Activated naive CD4-positive, alpha-beta T cell treated with Interleukin-2 at 50 U/mL for 16 hours (primary cell): ENCODE measurements at places on chromosomes 6 and 20.

DNA sequence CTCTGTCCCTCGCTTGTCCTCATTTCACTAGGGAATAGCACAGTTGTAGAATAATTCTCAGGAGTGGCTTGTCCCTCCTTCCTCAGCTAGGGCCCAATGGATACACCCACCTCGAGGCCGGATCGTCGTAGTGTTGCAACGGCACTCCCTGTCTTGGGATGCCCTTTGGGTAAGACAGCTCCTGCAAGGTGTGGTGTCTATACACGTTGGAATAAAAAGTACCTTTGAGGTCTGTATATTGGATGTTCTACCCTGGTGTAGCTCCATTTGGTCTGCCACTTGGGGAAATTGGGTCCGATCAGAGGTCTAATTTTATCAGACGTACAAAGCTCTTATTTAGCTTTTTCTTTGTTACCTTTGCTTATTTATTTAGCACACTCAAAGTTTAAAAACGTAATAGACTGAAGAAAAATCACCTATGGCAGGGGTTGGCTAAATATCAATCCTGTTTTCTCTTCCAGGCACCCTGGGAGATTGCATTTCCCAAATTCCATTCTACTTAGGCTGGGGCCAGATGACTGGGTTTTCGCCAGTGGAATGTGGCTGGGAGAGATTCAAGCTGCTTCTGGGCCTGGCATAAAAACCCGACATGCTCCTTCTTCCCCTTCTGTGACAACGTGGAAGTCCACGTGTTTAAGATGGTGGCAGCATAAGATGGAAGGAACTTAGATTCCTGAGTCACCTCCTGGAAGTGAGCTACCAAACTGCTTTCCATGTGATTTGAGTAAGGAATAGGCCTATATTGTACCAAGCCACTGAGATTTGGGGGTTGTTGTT, 82.3 kb upstream of the CD83 start:
- DNase-seq: no peak

DNA sequence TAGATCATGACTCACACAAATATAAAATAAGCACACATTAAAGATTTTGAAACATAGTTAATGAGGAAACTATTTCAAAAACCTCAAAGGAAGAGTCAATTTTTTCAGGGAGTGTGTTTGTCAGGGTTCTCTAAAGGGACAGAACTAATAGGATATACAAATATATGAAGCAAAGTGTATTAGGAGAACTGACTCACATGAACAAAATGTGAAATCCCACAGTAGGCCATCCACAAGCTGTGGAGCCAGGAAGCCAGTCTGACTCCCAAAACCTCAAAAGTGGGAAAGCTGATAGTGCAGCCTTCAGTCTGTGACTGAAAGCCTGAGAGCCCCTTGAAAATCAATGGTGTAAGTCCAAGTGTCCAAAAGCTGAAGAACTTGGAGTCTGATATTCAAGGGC, 898.0 kb upstream of the EYS start:
- DNase-seq: no peak

DNA sequence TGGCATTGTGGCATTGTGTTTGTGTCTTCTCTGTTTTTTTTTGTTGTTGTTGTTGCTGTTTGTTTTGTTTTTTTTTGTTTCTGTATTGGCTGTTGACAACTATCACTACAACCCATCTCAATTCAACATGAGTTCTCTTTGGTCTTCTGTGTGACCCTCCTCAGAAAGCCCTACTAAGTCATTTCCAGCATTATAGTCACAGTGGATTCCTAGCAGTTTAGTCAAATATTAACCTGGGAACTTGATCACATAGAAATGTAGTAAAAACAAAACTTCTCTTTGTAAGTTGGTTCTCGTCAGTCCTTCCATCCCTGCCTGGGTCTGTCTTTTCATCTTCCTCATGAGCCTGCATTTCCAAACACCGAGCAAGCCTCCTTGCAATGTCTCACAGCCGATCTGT, 16.8 kb downstream of the SLC17A2 start:
- DNase-seq: no peak

DNA sequence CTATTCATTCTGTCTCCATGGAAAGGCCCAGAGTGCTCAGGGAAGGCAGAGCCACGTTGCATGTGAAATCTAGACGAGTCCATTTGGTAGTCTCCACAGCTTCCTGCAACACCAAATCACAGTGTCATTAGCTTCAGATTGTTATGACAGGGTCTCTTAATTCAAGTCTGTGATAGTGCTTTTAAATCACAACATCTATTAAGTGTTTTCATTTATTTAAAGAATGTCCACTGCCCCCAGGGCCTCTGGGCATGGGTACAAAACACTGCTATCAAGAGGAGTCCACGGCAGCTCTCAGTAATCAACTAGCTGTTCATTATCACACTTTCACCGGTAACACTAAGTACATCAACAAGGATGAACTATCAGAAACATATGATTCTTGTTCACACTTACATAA, 455.9 kb upstream of the JARID2 start:
- no peak for DNase-seq

DNA sequence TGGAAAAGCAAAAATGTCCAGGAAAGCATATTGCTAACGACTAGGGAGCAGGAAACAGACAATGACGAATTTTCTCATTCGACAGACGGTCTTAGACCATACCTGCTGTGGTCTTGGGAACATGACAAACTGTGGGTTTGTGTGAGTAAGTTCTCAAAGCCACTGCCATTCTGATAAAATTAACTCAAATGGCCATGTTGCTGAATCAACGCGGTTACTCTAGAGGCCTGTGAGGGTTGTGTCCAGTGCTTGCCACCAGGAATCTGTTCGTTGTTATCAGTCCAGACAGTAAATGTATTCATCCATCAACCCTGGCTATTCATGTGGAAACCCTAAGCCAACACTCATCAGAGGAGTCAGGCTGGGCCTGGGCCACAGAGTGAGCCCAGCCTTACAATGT, 124.3 kb downstream of the MYLK4 start:
- no peak for DNase-seq

- no peak for DNase-seq
Observed at GRCh38 chr6:101404775-101405174, 11.3 kb downstream of the GRIK2 start.

- DNase-seq: no peak
Observed at GRCh38 chr6:71498638-71499037, 210.0 kb downstream of the OGFRL1 start.

GRCh38 chr6:126657561-126658175, 317.8 kb downstream of the CENPW start:
- DNase-seq: no peak

GRCh38 chr20:23659989-23660837, 22.5 kb upstream of the CST3 start:
- no peak for DNase-seq

DNA sequence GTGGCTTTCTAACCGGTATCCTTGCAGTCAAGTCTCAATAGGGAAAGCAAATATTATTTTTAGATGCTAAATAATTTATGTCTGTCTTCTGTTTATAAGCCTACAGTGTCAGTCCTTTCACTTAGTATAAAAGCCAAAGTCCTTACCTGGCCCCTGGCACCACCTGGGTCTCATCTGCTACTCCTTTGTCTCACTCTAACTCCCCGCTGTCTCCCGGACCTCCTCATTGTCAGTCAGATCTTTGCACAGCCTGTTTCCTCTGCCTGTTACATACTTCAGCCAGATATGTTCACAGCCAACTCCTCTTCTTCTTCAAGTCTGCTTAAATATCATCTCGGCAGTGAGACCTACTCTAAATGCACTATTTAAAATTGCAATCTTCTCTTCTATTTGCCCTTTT, 84.2 kb downstream of the THEMIS start:
- no peak for DNase-seq
